ENCODE measurements at places on chromosomes 13 and 19.
A peak's percentile ranks its signal among the peaks of the same experiment; 100 is the strongest.

GRCh38 chr19:49201042-49201441, 43.5 kb downstream of the TRPM4 start:
- DNase-seq, result no peak

GRCh38 chr19:590750-591098, 1.0 kb downstream of the HCN2 start:
- DNase-seq, result no peak

DNA sequence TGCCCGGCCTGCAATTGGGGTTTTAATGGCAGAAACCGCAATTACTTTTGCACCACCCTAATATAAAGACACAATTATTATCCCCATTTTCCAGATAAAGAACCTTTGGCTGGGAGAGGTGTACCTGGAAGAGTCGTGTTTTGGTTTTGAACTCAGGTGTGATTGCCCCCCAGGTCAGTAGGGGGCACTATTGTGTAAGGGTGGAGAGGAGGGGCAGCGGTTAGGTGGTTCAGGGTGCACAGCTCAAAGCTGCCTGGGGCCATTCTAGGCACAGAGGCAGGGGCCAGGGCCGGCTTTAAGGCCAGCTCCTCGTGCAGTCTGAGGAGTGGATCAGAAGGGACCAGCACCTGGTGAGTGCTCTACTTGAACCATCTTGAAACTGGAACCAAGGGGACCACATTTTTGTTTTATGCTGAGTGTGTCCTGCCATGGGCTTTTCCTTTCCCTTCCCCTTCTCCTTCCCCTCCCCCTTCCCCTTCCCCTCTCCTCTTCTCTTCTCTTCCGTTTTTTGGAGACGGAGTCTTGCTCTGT, 5.8 kb upstream of the FCGRT start:
- peak; percentile 73 for DNase-seq

- no peak for DNase-seq
These were observed 6.3 kb upstream of the KCTD12 start for GRCh38 chr13:76892488-76892887.

GRCh38 chr13:99422586-99423220, 78.6 kb upstream of the TM9SF2 start:
- DNase-seq, result no peak

DNA sequence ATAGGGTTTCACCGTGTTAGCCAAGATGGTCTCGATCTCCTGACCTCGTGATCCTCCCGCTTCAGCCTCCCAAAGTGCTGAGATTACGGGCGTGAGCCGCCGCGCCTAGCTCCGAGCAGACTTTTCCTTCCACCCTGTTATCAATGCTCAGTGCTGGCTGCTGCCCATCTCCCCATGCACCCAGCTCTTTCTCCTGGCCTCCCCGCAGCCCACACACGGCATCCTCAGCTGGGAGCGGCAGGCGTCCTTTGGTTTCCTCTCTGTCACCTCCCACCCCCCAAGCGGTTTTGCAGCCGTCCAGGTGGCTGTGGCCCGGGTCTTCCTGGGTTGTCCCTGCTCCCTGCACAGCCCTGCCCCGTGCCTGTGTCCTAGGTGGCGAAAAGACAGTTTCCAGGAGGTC, 12.1 kb downstream of the PRR22 start:
- no peak for DNase-seq

- peak; percentile 87 for DNase-seq
These were observed 719 bp downstream of the SUGP2 start for GRCh38 chr19:19032420-19033175.

DNA sequence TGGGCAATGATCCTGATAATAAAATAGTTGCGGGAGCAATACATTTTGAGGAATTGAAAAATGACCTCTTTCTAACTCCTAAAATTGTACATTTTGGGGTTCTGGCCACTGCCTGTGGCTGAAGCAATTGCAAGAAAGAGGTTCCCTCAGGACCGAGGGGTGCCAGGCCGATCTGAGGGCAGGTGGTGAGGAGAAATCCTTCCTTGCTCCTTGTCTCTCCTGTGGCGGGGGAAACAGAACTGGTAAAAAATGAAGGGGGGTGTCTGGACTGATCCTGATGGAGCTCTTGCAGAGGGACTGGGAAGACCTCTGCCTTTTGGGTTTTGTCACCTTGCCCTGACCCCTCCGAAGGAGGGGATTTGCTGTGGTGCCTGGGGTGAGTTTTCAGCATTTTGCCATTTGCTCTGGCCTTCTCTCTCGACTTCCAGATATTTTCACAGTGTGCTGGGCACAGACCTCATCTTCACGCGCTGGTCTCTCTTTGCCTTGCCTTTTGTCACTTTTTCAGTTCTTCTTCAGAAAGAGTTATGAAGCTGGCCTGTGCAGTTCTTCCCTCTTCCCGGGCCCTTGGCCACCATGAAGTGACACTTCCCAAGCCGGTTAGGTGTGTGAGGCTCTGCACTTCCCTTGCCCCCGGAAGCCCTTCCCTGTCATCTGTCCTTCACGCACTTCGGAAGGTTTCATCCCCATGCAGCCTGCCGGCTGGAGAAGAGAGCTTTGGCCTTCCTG, 22.2 kb downstream of the NFIX start:
- no peak for DNase-seq

Measured in T-cell (primary cell).